ENCODE measurements at places on chromosomes 2 and 18.

DNA sequence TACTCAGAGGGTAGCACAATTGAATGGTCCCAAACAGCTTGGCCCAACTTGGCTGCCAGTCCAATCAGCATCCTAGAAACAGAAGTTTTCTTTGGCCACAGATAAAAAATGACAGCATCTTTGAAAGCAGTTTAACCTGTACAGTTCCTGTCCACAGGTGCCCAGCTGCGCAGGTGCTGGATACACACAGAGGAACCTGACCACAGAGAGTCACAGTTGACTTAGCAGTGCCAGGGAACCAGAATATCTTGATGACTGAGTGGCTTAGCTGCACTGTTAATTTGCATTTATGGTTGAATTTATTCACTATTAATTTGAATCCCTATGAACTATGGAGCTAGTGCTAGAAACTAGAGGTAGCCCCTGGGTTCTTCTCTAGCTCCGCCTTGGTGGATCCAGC lies 93.7 kb downstream of the TPGS2 start:
- no peak for DNase-seq

DNA sequence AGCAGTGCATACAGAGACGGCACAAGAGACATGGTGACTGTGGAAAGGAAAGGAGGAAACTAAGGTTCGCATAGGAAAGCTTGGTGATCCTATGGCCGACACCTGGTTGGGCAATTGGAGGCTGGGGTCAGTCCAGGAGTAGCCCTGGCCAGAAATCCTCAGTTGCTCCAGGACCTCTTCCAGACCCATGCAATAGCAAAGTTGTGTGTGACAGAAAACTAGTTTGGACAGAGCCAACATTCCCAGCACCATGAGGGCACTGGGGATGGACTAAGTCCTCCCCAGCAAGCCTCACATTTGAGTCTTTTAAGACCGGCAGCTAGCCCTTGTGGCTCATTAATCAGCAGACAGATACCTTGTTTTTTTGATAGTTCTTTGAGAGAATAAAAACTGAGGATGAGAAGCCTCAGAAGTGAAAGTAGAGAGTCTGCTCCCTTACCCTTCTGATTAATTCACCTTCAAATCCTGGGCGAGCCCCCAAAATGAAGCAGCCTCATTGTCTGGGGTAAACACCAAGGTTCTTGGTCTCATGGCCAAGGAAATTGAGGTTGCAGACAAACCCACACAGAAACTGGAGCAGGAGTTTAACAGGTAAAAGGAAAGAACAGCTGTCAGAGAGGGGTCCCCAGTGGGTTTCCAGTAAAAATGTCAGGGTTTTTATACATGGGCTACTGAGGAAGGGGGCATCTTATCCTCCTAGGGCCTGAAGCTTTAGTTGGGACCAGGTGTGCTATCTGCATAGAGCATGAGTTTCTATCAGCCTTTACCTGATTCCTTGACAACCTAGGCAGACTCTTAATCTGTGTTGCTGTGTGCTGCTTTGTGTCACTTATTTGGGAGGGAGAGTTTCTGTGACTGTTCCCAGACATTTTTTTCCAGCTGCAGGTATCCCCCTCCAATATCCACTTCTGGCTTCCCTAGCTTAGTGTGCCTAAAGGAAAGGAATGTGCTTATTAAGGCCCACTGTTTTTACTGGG lies 39.1 kb downstream of the STK17B start:
- no peak for DNase-seq

DNA sequence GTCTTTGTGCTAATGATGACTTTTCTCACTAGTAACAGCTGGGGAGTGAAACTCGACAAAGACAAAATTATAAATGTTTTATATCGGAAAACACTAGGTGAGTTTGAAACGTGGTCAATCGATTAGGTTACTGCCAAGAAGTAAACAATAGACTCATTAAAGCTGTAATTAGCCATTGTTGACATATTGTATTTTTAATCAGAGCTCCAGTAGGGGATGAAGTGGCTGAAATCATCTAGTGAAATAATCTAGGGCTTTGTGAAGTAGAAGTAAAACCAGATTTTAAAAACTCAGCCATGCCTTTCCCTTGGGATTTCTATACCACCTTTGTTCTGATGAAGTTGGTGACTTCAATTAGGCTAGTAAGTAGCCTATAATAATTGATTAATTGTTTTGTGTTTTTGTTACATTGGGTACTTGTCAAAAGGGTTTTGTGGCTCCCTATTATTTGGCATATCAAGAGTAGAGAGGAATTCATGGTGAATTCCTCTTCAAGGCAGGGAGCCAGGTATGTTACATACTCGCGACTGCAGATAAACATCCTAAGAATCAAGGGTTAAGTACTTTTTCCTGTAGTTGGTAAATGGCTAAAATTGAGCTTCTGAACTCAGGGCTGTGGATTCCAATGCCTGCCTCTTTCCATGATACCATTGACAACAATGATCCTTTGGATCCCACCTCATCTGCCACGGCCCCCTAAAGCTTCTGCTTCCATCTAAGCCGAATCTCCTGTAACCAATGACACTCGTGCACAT lies 31.6 kb downstream of the RAB27B start:
- DNase-seq: no peak

GRCh38 chr2:16161085-16161565 lies 220.8 kb downstream of the MYCN start:
- no peak for DNase-seq

- peak; percentile 77 for DNase-seq
Observed at GRCh38 chr2:65576861-65577601, 144.6 kb upstream of the SPRED2 start.

DNA sequence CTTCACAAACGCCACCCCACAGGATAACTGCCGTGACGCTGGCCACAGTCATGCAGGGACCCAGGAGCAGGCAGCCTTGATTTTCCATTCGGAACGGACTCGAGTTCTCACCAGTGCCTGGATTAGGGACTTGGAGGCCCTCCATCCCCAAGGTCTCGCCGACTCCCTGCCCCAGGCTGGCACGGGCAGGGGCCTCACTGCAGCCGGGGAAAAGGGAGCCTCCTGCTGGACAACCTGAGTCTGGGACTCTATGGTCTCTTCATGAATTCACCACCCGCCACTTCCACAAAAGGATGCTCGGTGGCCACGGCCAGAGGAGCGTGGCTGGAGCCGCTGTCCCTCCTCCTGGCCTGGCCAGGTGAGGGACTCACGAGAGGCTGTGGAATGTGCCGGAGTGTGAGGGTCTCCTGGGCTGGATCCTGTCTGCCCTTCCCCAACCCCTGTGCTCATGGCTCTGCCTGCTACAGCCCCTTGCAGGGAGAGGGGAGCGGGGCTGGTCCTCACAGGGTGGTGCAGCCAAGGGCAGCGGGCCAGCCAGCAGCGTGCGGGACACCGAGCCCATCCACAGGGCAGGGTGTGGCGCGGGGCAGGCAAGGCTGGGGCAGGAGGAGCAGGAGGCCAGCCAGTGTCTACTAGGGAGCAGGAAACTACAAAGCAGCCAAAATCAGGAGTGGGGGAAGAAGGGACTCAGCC lies 42.3 kb downstream of the AQP12A start:
- DNase-seq: no peak

DNA sequence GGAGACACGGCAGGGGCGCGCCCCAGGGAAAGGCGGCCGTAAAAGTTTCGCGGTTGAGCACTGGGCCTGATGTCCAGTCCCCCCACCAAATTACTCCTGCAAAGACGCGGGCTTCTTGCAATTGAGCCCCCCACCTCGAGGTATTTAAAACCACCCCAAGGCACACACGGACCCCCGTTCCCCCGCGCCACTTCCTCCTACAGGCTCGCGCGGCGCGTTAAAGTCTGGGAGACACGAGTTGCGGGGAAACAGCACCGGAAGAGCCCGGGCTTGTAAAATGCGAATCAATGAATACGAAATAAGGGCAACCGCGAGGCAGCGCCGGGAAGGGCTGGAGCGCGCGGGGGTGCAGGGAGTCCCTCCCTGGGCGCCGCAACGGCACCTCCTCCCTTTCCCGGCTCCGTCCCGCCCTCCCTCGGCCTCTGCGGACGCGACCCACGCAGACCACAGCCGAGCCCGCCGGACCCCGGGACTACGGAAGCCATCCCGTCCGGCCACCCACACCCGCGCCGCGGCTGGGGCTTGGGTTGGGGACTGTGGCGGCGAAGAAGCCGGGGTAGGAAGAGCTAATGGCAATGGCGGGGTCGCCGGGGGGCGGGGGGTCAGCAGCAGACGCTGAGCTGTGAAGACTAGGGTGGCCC lies 918 bp upstream of the NETO1 start:
- peak; percentile 30 for DNase-seq

- DNase-seq: no peak
Observed at GRCh38 chr2:198116756-198117155, 312.4 kb downstream of the PLCL1 start.

DNA sequence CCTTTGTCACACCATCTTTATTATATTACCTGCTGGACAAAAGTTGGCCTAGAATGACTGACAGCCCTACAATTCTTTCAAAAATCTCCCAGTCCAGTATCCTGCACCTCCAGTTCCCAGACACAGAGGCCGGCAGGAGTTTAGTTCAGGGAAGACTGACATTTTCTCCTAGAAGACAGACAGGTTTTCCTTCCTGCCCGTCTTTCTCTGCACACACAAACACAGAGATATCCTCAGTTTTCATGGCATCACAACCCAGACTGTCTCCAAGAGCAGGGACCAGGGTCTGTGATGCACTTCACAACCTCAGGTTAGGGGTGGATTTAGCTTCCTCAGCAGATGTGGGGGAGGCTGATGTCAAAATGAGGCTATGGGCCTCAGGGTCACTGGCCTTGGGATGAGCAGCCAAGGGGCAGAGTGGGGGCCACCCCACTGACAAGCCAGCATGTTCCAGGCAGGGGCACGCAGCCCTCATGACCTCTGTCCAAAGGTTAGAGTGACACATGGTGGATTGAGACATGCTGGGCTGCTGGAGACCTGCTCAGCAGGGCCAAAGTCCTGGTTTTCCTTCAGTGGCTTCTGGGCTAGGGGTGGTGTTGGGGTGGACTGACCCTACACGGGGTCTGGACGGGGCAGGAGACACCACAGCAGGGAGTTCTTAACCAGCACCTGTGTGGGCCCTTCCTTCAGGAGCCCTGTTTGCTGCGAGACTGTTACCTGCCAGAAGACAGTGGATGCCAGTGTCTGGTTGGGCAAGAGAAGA lies 70.5 kb downstream of the SFXN5 start:
- DNase-seq: no peak

- no peak for DNase-seq
Observed at GRCh38 chr2:153106802-153107477, 371.6 kb downstream of the RPRM start.

- DNase-seq: no peak
Observed at GRCh38 chr2:10760794-10761504, 39.5 kb downstream of the ATP6V1C2 start.

DNA sequence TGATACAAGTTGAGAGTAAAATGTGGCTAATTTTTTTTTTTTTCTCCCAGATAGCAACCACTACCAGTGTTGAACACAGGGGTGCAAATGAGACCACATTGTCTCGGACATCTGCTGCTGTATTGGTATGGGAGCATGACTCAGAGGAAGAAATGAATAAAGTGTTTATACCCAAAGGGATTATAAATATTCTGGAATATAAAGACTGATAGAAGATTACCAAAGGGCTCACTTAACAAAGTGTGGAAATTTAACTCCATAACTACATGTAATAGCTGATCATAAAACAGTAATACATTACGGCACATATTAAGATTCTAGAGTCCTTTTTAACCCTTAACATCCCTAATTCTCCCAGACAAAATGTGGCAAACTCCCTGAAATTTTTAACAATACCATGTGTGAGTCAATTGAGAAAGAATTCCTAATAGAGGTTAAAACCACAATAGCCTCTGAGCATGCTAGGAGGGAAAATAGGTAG lies 1023.0 kb upstream of the ACVR2A start:
- DNase-seq: peak; percentile 16

GRCh38 chr2:69209482-69209881 lies 177.5 kb downstream of the GFPT1 start:
- DNase-seq: no peak

DNA sequence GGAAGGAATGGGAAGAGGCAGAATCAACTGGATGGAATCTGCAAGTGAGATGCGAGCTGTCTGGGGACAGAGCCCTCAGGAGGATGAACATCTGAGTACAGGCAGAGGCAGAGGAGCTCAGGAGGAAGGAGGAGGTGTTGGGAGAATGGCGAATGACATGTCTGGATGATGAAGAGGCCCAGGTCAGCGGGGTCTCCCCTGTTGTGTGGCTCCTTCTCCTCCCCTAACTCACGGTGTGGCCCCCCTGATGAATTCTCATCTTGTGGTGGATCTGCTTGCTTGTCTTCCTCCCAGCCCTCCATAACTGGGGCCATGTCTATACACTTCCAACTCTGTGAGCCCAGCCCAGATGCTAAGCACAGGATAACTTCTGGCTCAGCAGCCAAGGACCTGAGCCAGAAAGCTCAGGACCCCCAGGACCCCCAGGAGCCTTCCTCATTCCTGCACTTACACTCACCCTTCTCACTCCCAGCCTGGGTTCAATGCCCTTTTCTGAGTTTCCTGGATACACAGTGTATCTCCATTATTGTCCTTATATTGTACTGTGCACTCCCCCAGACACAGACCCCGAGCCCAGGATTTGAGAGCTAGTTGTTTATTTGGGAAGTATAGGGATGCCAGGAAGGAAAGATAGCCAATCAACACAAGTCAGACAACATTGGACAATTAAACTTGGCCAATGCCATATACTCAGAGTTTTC lies 678.6 kb upstream of the HS6ST1 start:
- no peak for DNase-seq

DNA sequence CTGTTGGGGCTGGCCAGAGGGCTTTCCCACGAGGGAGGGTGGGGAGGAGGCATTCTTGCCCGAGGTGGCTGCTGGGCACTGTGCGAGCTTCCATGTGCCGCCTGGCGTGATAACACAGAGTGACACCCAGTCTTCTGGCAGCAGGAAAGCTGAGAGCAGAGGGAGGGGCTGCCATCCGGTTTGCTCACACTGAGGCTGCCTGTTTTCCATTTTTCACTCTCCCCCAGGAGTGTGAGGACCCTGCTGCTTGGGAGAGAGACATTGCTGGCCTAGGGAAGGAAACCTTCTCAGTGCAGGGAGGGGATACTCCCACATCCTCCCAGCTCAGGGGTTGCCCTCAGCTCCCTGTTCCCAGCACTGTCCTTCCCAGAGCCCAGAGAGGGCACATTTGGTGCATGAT lies 73.1 kb downstream of the INHBB start:
- no peak for DNase-seq

DNA sequence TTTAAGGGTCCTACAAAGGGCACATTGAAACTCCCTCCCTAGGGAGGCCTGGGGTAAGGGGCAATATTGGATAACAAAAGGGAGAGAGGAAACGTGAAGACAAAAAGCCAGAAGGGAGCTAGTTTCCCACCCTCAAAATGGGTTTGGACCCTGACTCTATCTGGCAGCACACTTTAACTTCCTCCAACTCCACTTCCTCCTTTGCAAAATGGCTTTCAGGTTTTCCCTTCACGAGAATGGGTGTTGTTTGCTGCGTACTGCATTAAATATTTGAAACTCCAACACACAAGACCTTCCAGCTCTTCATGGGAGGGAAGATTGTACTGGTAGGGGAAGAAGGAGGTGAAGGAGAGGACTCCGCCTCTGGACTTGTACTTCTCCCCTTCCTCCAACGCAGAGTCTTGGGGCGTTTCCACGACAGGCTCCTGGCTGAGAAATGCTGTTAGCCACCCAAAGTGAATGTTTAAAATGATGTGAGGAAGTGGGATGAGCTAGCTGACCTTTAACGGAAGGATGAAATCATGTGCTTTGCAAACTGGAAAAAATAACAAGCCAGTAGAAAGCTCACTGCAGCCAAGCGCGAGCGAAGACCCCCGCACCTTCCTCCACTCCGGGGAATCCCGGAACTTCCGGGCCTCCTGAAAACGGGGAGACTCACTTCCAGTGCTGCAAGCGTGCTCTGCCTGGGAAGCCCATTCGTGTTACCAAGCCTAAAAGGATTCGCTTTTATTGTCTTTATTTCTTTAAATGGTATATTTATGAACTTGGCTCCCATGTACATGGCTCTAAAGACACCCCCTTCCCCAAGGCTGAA lies 85.6 kb downstream of the VIT start:
- no peak for DNase-seq
